ENCODE measurements at places on chromosomes 12 and 14.
A peak's percentile ranks its signal among the peaks of the same experiment; 100 is the strongest.

DNA sequence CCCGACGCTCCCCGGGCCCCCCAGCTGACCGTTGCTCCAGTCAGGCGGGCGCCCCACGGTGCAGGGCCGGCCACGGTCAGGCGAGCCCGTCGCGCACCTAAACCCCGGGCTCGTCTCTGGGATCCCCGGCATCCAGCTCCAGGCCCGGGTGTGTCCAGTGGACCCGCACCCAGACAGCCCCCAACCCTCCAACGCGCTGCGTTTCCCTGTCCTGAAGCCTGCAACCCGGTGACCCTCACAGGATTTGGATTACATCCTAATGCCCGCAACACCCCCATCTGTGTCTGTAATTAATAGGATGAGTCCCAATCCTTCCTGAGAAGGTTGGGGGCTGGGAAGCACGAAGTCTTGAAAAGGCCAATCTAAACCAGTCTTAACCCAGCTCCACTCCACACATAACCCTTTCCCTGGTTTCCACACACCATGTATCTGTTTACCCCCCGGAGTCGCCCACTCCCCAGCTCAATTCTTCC lies 10.4 kb downstream of the CPNE6 start:
- H3K27ac ChIP-seq = peak overlapping the region; percentile 64
- DNase-seq = no peak
- H3K4me3 ChIP-seq = peak overlapping the region; percentile 48

- H3K36me3 ChIP-seq = no peaks in the 10 kb centered on the region
- no peaks in the 10 kb centered on the region for H3K4me1 ChIP-seq
- no peak for DNase-seq
- no peak overlapping the region for H3K27ac ChIP-seq
- H3K4me3 ChIP-seq = no peak overlapping the region
Measured at GRCh38 chr12:104226672-104227071, 11.1 kb downstream of the TXNRD1 start.

- no peaks in the 10 kb centered on the region for H3K27me3 ChIP-seq
- H3K4me1 ChIP-seq = no peaks in the 10 kb centered on the region
- no peak overlapping the region for H3K27ac ChIP-seq
- H3K36me3 ChIP-seq = no peaks in the 10 kb centered on the region
- no peak for DNase-seq
Measured at GRCh38 chr14:36367985-36368774, 47.7 kb upstream of the MBIP start.

GRCh38 chr12:17992002-17992656 lies 97.9 kb downstream of the RERGL start:
- no peaks in the 10 kb centered on the region for H3K27me3 ChIP-seq
- no peak overlapping the region for H3K4me3 ChIP-seq
- no peaks in the 10 kb centered on the region for H3K36me3 ChIP-seq
- H3K4me1 ChIP-seq = no peaks in the 10 kb centered on the region
- H3K27ac ChIP-seq = no peak overlapping the region
- DNase-seq = no peak

DNA sequence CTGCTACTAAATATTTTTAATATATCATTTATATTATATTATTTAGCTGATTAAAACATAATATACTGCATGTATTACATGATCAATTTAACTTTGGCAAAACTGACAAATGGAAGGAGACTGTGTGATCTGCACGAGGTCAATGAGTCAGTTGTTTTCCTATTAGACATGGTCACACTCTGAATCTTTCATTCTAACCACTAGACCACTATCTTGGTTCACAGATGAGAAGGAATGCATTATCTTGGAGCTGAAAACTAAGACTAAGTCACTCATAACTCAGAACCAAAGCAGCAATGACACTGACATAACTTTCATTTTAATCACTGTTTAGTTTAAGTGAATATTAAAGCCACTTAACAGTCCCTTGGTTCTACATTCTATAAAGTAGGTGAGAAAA lies 37.4 kb downstream of the GNPTAB start:
- no peaks in the 10 kb centered on the region for H3K27me3 ChIP-seq
- H3K36me3 ChIP-seq = peaks cover 52% of the 10 kb centered on the region
- no peak overlapping the region for H3K27ac ChIP-seq
